ENCODE measurements at places on chromosomes 3 and 15. TPM values are rescaled to one million over a fixed set of nuclear protein-coding genes. Genes with fewer than 3 reads are reported as not detected.

MNS1 gene
- 0.52 TPM for total RNA-seq

PLA2G4E gene
- not detected for total RNA-seq

CNTN3 gene
- total RNA-seq: 0.14 TPM

FANCD2OS gene
- total RNA-seq: not detected

RAB27A gene
- 1.5 TPM for total RNA-seq

RYR3 gene
- total RNA-seq: 0.69 TPM

KBTBD13 gene
- 0.17 TPM for total RNA-seq

TMPRSS7 gene
- total RNA-seq: not detected

LSMEM2 gene
- total RNA-seq: 1.2 TPM

ITGB5 gene
- 459 TPM for total RNA-seq

CHRD gene
- 10.5 TPM for total RNA-seq

MYO5C gene
- total RNA-seq: 3.3 TPM

GRCh38 chr15:81849289-81849688 lies 196.5 kb downstream of the MEX3B start:
- no peak for DNase-seq

DNA sequence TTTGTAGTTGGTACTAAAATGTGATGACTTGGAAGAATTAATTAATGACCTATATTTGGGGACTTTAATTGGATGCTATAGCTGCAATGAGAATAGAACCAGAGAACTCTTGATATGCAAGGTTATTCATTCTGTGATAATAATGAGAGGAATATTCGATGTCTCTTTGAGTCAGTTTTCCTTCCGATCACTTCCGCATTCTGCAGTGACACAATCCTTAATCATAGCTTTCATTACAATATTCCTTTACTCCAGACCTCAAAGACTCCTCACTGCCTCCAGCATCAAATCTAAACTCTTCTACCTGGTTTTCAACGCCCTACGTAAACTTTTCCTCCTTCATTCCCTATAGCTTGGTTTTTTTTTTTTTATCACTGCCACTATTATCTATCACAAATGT lies 21.6 kb downstream of the B3GNT5 start:
- DNase-seq: no peak

- DNase-seq: no peak
Measured at GRCh38 chr3:111595232-111595631, at the start of gene ZBED2. TSS of gene ZBED2 (minus strand) at chr3:111595346. CDS start at chr3:111594201, 1,145 bp downstream.

DNA sequence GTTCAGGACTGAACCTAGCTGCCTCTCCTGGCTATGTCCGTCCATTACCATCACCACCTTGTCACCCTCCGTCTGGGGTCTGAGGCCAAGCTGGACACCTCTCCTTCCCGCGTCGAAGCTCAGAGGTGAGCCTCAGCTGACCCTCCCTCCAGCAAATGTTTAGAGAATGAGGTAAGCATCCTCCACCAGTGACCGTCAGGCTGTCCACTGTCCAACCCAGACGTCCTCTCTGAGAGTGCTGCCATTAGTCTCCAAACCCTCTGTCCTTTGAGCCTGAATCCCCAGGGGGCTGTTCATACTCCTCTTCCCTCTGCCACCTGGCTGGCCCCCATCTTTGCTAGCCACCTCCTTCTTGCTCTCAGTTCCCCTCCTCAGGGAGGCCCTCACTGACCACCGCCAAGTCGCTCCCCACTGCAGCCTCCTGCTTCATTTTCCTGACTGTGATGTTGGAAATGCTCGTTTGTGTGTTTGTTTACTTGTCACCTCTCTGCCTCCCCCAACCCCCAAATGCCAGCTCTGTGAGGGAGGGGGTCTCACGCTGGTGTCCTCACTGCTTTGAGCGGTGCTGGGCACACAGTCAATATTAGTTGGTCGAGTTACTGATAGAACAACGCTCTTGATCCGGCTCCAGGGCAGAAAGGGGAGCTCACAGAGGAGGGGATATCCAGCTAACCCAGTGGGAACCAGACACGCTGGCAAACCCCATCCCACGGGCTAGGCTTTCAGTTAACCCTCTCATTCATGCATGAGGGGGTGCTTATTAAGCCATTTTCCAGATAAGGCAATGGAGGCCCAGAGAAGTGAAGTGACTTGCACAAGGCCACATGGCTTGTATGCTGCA lies 64.9 kb downstream of the IQSEC1 start:
- no peak for DNase-seq

DNA sequence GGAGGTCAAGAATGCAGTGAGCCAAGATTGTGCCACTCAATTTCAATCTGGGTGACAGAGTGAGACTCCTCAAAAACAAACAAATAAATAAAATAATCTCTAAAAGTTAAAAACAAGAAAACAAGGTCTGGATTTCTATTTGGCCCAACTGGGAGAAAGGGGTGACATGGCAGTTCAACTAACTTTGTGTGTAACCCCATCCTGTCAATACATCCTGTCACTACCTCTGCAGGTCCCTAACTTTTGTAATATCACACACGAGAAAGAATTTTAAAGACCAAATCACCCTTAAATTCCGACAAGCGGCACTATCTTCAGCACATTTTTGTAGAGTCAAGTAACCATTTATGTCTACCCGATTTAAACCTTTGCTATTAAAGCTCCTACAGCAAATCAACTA lies 10.2 kb downstream of the SLTM start:
- no peak for DNase-seq

- DNase-seq: peak; percentile 86
Measured at GRCh38 chr15:77819048-77819850, 186.5 kb upstream of the LINGO1 start.

GRCh38 chr3:186260726-186261125 lies 101.3 kb downstream of the DGKG start:
- DNase-seq: no peak

- DNase-seq: no peak
Measured at GRCh38 chr3:58387650-58388546, 45.7 kb downstream of the PDHB start.

GRCh38 chr3:75110741-75111140 lies 496.3 kb upstream of the CNTN3 start:
- no peak for DNase-seq

- DNase-seq: no peak
Measured at GRCh38 chr15:79572691-79573404, 140.7 kb downstream of the MINAR1 start.

GRCh38 chr3:188385295-188385694 lies 231.3 kb downstream of the LPP start:
- DNase-seq: no peak

- no peak for DNase-seq
Measured at GRCh38 chr3:168034152-168034928, 61.4 kb downstream of the GOLIM4 start.

GRCh38 chr3:123768480-123769355 lies 115.4 kb downstream of the MYLK start:
- no peak for DNase-seq

GRCh38 chr15:68524753-68525584 lies 53.8 kb upstream of the CORO2B start:
- no peak for DNase-seq

GRCh38 chr15:81309647-81310450 lies 14.1 kb downstream of the STARD5 start:
- DNase-seq: no peak

DNA sequence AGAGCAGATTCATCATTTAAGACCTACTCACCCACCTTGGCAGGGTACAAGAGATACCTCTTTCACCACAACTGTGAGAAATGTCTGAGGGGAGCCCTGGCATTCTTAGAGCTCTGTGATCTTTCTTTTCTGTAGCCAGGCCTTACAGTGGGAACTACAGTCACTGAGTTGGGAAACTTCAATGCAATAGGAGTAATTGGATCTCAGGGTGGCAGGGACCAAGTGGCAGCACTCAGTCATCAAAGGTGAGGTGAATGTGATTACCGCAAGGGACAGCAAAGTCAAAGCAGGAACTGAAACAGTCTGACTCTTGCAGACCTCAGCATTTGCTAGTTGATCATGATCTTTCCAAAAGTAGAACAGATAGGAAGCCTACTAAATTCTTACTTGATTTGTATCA lies 7.2 kb upstream of the MCF2L2 start:
- DNase-seq: no peak

DNA sequence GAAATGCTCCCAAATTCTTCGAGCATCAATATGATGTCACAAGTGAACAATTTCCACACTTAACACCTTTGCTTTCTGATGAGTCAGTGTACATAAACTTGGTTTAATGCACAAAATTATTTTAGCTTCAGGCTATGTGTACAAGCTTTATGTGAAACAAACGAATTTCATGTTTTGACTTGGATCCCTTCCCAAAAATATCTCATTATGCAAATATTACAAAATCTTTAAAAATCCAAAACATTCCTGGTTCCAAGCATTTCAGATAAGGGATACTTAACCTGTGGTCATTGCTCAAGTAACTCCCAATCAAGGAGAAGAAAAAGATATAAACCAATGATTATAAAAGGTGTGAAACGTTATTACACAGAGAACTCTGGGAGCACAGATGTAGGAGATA lies 25.2 kb downstream of the RAB5A start:
- DNase-seq: no peak
